ENCODE measurements at places on chromosomes 6 and 20.

GRCh38 chr6:3867641-3868502, 18.7 kb downstream of the FAM50B start:
- DNase-seq, result no peak

GRCh38 chr6:153625089-153625488, 414.0 kb upstream of the OPRM1 start:
- no peak for DNase-seq

GRCh38 chr20:57683287-57683686, 26.5 kb downstream of the PMEPA1 start:
- DNase-seq, result no peak

DNA sequence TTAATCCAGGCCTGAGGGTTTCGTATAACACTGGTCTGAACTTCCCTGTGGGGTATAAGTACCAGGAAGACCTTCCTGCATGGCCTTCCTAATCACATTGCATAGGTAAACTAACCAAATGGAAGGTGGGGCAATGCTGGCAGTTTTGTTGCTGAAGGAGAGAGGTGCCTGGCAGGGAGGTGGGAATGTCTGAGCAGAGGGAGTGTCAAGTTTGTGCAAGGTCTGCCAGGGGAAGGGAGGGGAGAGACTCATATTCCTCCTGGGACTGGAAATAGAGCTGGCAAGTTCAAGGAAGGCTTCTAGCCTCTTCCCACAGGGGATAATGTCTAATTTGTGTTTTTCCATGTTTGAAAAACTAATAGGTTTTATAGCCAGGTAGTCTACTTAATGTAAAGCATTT, 70.6 kb downstream of the HDDC2 start:
- no peak for DNase-seq

- no peak for DNase-seq
Observed at GRCh38 chr6:154277629-154278017, 79.0 kb downstream of the IPCEF1 start.

DNA sequence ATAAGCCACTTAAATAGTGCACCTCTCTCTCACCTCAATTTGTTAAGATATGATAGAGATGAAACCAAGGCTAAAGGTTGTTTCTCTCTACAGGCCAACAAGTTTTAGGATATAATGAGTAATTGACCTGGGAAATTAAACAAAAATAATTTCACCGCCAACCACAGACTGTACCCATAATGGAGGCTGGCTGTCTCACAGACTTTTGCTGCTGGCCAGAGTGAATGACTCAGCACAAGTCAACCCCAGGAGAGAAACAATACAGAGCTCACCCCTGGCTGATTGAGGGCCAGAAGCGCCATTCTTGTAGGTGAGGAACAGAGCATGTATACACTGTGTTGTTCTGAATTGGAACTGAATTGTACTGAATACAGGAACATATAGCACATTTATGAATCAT, 99.9 kb downstream of the CAP2 start:
- no peak for DNase-seq

DNA sequence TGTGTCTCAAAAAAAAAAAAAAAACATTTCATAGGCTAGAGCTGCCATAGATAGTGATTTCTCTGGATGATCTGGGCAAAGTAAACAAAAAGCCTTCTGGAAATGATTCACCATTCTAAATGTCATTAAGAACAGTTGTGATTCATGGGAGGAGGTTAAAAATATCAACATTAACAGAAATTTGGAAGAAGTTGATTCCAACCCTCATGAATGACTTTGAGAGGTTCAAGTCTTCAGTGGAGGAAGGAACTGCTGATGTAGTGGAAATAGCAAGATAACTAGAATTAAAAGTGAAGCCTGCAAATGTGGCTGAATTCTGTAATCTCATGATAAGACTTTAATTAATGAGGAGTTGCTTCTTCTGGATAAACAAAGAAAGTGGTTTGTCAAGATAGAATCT, 26.8 kb upstream of the MMP24 start:
- no peak for DNase-seq

DNA sequence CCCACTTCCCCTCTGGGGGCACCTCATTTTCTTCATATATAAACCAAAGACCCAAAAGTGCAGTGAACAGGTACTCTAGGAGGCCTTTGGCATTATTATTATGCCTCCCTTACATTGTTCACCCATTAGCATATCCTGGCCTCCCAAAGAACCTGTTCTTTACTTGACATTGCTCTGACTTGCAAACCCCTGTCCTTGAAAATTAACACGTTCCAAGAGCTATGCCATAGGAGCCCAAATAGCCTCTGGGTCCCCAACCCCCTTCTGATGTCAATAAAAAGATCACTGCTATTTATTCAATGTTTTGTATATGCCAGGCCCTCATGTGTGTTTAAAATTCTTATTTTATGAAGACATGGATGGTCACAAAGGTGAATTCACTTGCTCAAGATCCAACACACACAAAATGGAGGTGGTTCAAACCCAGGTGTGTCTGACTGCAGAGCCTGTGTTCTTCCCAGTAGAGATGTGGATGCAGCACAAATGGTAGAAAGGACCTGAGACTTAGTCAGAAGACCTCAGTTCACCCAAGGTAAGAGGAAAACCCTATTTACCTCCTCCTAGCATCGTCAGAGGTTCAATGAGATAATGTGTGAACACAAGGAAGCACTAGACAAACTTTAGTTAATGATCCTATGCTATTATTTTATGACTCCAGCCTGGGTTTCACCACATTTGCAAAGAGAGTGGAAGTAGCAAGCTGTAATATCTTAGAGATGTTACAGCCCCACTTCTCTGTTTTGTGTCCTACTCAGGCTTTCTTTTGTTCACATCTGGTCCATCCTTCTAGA, 36.6 kb downstream of the BCL2L1 start:
- no peak for DNase-seq

- no peak for DNase-seq
Observed at GRCh38 chr6:106048336-106048735, 37.8 kb upstream of the PRDM1 start.

GRCh38 chr20:12074111-12074655, 156.5 kb downstream of the BTBD3 start:
- no peak for DNase-seq

GRCh38 chr20:37421060-37421905, 75.3 kb downstream of the SRC start:
- DNase-seq, result no peak

GRCh38 chr6:11374036-11375010, 141.9 kb upstream of the NEDD9 start:
- DNase-seq, result peak; percentile 55

DNA sequence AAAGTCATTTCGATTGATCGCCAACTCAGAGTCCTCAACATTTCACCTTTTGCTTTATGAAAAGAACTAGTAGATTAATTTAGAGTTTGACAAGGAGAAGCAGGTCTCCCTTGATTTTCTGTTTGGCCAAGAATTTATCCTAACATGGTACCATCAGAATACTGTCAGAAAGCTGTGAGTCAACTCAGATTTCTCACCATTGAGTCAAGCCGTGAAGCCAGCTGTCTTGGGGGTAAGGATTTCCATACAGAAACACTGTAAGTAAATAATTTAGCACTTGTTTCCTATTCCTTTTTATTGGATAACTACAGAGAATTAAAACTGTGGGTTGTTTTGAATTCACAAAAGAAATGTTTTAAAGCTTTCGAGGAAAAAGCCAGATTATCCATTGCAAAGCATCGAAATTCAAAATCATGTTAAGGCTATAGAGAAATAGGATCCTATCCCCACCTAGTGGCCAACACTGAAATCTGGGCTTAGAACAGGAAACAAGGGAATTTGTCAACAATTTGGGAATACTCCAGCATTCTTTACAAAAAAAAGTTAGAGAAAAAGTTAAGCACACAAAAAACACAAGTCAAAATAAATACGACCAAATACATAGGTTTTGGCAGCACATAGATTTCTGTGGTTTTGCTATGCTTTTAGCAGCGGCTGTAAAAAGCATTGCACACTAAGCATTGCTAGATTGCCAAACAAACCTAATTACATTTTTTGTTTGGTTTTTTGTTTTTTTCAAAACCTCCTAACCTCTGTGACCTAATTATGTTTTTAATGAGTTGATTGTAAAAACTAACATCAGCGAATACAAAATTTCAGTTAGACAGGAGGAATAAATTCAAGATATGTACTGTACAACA, 44.2 kb downstream of the COL11A2 start:
- DNase-seq, result no peak

GRCh38 chr6:163418311-163419029, 4.0 kb downstream of the QKI start:
- no peak for DNase-seq

- no peak for DNase-seq
Observed at GRCh38 chr6:129284225-129284624, 401.3 kb downstream of the LAMA2 start.

- DNase-seq, result no peak
Observed at GRCh38 chr6:16239798-16240123, 1.4 kb downstream of the GMPR start.

GRCh38 chr6:120137492-120137891, 787.9 kb upstream of the MAN1A1 start:
- no peak for DNase-seq

DNA sequence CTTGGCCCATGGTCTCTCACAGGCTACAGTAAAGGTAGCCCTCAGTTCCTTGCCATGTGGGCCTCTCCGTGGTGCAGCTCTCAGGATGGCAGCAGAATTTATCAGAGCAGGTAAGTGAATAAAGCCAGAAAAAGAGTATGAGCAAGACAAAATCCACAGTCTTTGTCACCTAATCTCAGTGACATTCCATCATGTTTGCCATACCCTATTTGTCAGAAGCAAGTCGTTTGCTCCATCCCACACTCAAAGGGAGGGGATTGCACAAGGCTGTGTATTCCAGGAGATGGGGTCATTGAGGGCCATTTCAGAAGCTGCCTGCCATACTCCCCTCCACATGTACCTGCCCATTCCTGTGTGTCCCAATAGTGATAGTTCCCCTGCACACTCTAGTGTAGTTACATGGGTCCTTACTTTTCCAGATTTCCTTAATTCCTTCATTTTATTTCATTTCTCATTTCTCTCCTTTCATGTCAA, 24.2 kb downstream of the ISM1 start:
- no peak for DNase-seq

- DNase-seq, result no peak
Observed at GRCh38 chr6:31690231-31691077, 9.6 kb upstream of the LY6G5C start.

GRCh38 chr20:61901392-61902220, 164.1 kb downstream of the TAF4 start:
- DNase-seq, result no peak

- DNase-seq, result no peak
Observed at GRCh38 chr6:81265106-81265505, 487.4 kb downstream of the TENT5A start.

- peak; percentile 17 for DNase-seq
Observed at GRCh38 chr6:106546691-106547414, 82.4 kb downstream of the RTN4IP1 start.

DNA sequence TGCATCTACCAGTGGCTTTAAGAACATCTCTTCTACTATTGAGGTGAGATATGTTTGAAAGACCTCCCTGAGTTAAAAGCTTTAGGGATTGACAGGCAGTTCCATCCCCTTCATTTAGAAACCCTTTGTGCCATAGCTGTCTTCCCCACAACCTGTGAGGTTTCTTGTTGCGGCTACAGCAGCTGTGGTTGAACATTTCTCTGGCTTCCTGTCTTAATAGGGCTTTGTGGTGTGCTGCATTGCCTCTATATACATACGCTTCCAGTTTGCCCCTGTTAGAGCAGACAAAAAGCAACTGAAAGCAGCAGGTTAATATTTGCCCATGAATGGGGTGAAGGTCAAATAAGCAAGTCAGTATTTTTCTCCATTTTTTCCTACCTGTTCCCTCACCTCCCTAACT, 210.2 kb downstream of the TMEM200A start:
- DNase-seq, result no peak

DNA sequence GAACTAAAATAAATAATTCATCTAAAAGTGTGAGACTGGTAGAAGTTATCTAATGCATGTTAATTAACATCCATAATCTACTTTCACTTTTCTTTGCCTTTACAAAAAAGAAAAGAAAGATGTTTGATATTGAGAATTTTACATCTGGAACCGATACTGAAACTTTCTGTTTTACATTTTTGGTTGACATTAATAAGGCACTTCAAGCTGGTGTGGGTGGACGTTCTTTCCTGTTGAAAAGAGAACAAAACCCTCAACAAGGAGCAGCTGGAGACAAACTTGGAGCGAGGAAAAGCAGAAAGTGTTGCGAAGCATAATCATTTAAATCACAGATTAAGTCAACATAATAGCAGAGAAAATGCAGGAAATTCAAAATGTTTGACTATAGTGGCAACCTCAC, 575.2 kb upstream of the ADGRB3 start:
- no peak for DNase-seq

DNA sequence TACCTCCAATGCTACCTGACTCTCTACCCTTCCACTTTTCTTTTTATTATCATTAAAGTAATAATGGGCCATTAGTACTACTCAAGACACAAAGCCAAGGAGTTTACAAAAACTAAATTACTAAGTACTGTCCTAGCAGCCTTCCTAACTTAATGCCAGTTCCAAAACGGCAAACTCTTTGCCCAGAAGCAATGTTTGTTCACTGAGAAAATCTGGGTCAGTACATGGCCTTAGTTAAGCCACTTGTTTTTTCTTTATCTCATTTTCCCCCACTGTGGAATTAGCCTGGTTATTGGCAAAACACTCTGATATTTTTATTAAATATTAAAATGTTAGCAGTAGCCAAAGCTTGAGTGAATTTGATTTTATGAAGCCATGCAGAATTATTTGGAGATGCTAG, 242.4 kb downstream of the KCNQ5 start:
- DNase-seq, result no peak

DNA sequence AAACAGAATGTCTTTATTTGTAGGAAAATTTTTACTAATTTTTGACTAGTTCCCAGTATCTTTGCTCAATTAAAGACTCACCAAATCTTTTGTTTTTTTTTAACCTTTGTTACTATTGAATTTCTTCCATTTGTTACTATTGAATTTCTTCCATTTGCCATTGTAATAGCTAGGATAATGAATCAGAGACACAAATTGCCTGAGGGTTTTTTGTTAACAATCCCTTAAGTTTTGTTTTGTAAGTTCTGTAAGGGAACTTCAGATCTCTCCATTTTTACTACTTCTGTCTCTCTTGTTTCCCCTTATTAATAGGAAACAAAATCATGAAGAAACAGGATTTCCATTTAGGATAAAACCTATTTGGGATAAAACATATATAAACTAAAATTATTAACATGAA, 104.3 kb downstream of the MAP3K4 start:
- no peak for DNase-seq

DNA sequence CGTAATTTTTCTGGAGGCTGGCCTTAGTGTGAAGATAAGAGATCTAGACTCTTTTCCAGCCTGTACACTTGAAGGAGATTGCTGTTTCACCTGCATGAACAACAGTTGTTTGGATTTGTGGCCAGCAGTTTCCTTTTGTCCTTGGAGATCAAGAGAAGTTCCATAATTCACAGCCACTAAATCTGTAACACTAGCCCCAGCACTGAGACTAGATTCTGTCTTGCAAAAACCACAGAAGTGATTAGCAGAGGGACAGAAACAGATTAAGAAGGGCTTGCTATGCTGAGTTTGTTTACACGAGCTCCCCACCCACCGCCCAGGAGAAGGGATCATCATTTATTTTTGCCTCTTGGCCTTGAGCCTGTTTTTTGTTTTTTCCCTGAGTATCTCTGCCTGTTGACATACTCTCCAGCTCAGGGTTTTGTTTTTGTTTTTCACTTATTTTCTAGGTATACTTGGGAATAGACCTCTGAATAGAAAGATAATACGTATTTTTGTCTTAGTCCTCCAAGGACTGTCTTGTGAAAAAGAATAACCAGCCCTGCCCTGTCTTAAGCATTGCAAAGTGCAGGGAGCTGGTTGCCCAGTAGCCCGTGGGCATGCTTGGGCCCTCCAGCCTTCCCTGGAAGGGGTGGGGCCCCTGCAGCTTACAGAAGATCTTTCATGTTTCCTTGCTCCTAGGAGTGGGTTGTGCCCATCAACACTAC, 93.1 kb upstream of the SOX4 start:
- no peak for DNase-seq
